ENCODE measurements at places on chromosomes 6 and 20.

GRCh38 chr20:63310265-63310991, 17.4 kb downstream of the COL20A1 start:
- no peak for DNase-seq

GRCh38 chr20:18645196-18645745, 57.4 kb downstream of the DTD1 start:
- no peak for DNase-seq

- DNase-seq = no peak
Observed at GRCh38 chr6:91447081-91447480, 860.2 kb upstream of the MAP3K7 start.

GRCh38 chr6:3484946-3485345, 28.1 kb upstream of the SLC22A23 start:
- no peak for DNase-seq

DNA sequence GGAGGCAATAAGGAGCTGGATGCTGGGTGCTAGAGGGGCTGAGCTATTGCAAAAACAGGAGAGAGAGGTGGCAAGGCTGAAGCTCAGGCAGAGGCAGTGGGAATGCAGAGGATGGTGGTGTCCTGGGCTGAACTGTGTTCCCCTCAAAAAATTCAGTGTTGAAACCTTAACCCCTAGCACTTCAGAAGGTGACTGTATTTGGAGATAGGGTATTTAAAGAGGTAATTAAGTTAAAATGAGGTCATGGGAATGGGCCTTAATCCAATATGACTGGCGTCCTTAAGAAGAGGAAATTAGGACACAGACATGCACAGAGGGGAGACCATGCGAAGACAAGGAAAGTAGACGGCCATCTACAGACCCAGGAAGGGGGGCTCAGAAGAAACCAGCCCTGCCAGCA, 11.5 kb upstream of the MMP9 start:
- no peak for DNase-seq

DNA sequence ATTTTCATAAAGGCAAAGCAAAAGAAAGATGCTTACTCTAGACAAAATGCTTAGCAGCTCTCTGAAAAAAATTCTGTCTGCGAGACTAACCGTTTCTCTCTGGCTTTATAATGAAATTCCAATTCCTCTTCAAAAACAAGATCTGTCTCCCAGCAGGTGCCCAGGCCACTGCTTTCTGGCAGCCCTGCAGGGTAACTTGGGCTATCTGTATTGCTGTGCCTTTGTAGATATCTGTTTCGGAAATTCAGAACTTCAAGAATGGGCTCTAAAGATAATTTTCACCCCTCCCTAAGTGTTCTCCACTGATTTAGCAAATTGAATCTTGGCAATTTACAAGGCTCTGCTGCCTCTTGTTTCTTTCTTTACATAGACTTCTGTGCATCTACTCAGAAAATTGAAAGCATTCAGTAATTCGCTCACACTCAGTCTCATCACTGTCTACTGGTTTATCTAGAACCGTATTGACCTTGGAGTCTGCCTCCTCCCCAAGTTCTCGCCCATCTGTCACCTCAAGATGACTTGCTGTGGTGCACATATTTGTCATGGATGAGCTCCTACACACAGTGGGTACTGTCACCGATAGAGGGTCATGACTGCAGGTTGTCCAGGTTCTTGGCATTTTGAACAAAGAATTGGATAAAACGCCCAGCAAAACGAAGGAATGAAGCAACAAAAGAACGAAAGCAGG, 26.4 kb upstream of the FABP7 start:
- no peak for DNase-seq

DNA sequence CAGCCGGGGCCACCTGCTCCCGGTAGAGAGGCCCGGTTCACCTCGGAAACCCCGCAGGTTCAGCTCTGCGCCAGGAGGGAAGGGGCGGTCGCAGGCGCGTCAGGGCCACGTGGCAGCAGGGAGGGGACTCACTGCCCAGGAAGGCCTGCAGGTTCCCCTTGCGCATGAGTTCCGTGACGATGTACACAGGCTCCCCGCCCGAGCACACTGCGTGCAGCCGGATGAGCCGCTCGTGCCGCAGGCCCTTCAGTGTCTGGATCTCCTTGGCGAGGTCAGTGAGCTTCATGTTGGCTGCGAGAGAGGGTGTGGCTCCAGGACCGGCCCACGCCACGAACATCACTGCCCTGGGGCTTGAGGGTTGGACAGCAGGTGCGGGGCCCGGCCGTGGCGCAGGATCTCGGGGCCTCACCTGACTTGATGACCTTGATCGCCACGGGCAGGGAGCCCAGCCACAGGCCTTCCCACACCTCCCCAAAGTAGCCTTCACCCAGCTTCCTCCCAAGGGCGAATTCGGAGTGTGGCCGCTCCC, 4.9 kb upstream of the PTK6 start:
- DNase-seq = no peak

DNA sequence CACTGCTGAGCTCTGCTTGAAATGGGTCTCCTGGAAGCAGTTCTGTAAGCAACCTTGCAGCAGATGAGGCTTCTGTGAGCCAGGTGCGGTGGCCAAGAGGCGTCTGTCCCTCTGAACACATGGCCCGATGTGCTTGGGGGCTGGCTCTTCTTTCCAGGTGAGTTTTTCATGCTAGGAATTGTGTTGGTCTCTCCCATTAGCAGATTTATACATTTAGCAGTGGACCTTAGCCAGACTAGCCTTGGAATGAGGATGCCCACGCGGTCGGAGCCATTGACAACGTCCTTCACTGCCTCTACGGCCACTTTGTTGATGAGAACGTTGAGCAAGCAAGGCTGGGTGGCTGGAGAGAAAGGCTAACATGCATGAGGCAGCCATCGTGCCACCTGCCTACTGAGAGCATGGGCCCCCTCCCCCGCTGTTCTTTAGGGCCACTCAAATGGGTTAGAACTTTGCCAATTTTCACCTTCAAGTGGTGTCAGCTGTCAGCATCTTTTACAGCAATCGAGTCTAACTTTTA, 33.5 kb downstream of the ERMARD start:
- DNase-seq = no peak

GRCh38 chr6:72715119-72715518, 93.3 kb downstream of the KCNQ5 start:
- DNase-seq = no peak

DNA sequence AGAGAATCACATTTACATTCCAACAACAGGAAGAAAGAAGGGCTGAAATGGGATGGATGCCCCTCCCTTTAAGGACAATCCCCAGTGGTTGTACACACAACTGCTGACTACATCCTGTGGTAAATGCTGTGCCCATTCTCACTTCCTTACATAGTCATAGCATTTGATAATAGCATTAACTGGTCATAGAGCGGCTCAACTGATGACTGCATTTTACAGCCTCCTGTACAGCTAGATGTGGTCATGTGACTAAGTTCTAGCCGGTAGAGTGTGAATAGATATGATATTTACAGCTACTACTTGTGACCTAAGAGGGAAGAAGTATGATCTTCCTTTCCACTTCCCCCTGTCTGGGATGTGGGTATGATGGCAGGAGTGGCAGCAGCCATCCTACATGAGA, 24.7 kb downstream of the KCNK17 start:
- DNase-seq = no peak

DNA sequence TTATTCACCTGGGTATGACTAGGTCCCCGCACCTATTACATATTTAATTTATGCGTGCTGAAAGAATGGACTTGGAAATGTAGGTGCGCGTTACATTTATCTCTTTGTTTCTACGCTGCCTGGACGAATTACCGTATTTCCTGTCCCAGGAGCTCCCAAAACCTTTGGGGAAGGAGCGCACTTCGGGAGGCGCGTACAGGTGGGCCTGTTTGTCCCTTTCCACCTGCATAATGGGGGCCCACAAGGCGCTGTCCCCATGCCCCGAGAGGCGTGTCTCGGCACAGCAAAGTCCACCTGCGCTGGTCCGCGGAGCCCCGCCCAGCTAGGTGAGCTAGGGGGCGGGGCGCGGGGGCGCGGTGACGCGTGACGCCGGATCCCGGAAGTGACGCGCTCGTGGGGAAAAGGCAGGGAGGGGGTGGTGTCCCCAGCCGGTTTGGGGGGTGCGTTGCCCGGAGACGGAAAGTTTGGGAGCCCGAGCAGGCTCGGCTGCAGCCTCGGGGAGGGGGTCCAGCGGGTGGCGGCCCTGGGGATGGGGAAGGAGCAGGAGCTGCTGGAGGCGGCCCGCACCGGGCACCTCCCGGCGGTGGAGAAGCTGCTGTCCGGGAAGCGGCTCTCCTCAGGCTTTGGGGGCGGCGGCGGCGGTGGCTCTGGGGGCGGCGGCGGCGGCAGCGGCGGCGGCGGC, at the start of gene ANKS1A:
TSS of gene ANKS1A (plus strand) at position 382 of the 682 bp plus-strand sequence. CDS start at position 530, 148 bp downstream.
- DNase-seq = peak; percentile 85
